Right ventricle myocardium inferior (tissue), 1 donor: ENCODE measurements at places on chromosomes 3 and 15. TPM values are rescaled to one million over a fixed set of nuclear protein-coding genes. Genes with fewer than 3 reads are reported as not detected.
A peak's percentile ranks its signal among the peaks of the same experiment; 100 is the strongest.

GRCh38 chr3:22617372-22617771, 585.8 kb upstream of the UBE2E2 start:
- no peak for DNase-seq

DNA sequence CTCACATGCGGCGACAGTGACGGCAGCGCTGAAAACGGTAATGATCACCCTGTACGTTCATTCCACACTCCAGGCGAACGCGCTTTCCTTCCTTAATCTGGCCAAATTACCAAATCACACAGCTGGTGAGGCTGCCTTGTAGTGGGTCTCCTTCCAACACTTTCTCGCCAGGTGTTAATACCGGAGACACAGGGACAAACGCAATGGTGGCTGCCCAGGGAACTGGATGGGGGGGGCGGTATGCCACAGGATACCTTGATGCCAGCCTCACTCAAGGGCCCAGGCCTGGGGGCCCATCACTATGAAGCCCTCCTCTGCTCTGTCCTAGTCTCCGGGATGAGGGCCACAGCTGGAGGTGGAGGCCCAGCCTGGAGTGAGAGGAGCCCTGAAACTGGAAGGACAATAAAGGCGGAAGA, 1.4 kb upstream of the CAMK2N2 start:
- no peak for DNase-seq

GRCh38 chr3:18812316-18812715, 336.0 kb upstream of the KCNH8 start:
- no peak for DNase-seq

DNA sequence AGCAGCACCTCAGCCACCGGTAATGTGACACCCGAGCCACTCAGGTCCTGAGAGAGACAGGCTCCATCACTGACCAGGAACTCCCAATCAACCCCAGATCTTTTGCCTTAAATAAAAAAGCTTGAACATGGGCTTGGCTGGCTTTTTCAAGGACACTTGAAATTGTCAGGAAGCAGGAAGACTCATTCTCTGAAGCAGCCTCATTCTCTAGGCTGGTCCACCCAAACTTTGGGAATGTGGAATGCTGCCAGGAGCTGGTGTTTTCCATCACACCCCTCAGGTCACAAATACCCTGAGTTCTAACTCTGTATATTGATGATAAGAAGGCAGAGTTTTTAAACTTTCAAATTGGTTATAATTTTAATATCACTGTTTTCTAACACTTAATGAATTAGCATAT, 17.0 kb downstream of the CXCR6 start:
- no peak for DNase-seq

DNA sequence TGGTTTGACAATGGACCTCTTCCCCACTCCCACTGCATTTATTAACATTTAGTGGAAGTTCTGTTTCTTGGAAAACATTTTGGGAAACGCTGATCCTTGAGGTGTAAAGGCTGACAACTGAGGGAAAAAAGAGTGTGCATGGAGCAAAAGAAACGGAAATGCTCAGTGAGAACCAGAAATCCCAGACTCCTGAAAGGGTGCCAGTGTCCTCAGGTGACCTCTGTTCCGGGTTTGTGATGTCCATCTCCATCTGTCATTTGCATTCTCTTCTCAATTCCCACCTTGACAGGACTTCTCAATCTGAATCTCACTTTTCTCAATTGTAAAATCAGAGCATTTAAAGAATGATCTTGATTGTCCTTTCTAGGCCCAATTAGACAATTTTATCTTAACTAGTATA, 71.1 kb upstream of the FAM3D start:
- no peak for DNase-seq

DNA sequence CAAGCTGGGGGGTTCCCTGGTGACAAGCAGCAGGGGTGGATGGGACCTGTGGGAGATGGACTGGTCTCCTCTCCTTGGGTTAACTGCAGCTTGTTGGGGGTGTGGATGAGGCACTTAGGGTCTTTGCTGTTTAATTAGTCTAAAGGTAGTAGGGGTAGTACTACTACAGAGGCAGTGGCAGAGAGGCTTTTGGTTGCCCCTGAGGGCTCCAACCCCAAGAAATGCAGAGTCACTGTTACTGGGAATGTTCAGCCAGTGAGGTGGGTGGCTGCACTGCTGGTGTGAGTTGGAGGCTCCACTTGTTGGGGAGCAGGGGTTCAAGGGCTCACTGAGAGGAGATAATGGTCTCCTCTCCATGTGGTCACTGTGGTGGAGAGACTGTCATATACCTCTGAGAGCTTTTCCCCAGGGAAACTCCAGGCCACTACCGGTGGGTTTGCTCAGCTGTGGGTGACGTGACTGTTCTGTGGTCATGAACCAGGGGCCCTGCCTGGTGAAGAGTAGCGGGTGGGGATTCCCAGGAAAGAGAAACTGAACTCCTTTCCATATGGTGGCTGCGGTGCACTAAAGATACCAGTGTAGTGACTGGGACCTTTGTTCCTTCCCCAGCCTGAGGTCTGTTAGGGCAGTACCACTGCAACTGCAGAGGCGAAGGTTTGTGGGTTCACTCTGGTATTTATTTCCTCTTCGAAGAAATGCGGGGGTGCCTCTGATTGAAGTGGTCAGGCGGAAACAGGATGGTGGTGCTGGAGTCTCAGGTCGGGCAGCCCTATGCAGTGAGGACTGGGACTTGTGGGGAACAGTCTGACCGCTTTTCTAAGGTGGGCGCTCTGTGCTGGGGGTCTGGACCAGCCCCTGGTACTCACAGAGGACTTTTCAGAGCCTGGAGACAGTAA, 68.9 kb upstream of the TNFSF10 start:
- DNase-seq: no peak

GRCh38 chr15:49589030-49589429, 31.6 kb downstream of the FAM227B start:
- DNase-seq: no peak

GRCh38 chr3:117761703-117762620, 1052.4 kb downstream of the TUSC7 start:
- no peak for DNase-seq

Gene DAZL
- not detected for total RNA-seq

DNA sequence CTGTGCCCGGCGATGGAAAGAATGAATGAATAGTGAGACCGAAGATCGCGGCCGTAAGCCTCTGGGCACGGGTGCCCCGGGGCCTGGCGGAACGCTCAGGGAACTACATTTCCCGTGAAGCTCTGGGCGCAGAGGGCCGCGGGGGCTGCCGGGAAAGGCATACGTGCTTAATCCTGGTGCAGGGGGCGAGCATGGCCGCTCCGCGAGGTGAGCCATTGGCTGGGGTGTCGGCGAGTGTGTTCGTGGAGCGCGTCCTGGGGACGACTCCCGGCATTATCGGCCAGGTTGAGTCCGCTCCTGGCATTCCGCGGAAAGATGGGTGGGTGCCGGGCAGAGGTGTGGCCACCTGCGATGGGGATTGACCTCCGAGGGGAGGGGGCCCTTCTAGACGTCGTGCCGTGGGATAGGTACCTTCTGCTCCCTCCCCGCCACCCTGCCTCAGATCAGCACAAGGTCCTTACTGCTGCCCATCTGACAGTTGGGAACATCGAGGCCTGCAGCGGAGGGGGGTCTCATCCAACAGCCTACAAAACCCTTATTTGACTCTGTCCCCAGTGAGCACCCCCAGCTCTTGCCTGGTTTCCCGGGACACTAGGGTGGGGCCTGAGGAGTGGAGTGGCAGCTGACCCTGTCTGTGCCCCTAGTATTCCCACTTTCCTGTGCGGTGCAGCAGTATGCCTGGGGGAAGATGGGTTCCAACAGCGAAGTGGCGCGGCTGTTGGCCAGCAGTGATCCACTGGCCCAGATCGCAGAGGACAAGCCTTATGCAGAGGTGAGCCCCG, at the start of gene MPI:
MPI (plus strand) TSS at position 160 of the 782 bp plus-strand sequence; CDS start at position 192, 32 bp downstream.
- DNase-seq: peak; percentile 95

Gene GRK7
- not detected for total RNA-seq

DNA sequence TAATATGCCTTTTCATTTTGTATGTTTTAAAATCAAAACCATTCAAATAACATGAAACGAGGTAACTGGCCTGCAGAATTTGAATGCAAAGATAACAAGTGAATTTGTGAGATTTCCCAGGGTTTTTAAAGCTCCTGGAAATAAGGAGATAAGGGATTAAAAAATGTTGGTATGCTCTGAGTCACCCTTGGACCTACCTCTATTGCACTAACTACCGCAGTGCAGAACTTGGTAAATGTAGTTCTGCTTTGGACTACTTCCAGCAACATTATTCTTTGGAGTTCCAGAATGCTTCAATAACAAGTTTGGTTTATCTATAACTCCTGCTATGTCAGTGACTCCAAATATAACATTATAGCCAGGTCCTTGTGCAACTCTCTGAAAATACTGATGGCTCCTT, 201.7 kb downstream of the GAP43 start:
- DNase-seq: no peak

Gene ZIC1
- not detected for total RNA-seq

- no peak for DNase-seq
Measured at GRCh38 chr15:62344806-62345539, 179.9 kb upstream of the C2CD4B start.

DNA sequence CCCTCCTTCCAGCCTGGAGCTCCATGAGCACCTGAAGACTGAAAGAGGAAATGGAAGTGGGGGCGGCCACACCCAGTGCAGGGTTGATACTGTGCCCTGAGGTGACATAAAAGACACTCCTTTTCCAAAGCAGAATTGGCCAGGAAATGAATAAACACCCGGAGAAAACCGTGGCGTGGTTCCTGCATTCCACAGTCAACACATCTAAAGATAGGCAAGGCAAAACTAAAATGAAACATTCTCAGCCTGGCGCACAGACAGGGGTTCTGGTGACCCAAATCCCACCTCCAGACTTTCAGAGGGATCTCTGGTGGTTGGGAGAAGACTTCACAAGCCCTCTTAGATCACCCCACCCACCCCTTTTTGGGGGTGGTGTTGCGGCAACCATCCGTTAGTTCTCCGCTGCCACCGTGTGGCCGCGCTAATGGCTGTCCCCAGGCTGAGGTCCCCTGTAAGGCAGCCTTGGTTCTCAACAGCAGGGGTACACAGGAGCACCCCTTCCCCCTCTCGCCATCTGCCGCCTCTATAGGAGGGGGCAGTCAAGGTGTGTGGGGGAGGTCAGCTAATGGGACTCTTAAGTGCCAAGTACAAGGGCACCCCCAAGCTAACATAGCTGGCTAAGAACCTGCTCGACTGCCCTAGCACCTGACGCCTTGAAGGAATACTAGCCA, 2.5 kb upstream of the MST1R start:
- DNase-seq: peak; percentile 74

DNA sequence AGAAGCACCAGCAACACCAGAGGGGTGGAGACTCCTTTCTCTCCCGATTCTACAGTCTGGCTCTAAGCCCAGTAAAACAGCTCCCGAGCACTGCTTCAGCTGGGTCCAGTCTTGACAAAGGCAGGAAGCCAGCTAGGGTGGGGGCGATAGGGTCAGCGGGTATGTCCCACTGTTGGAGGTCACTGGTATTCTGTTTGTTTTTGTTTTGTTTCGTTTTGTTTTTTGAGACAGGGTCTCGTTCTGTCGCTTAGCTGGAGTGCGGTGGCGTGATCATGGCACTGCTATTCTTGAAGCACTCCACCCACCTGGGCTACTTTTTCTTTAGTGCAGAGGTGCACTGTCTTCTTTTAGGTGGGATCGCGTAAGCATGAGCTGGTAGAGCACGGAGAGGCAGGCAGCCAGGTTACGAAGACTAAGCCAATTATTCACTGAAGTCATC, 16.3 kb downstream of the GCSAM start:
- DNase-seq: no peak

Gene MTMR10
- total RNA-seq: 31.4 TPM

DNA sequence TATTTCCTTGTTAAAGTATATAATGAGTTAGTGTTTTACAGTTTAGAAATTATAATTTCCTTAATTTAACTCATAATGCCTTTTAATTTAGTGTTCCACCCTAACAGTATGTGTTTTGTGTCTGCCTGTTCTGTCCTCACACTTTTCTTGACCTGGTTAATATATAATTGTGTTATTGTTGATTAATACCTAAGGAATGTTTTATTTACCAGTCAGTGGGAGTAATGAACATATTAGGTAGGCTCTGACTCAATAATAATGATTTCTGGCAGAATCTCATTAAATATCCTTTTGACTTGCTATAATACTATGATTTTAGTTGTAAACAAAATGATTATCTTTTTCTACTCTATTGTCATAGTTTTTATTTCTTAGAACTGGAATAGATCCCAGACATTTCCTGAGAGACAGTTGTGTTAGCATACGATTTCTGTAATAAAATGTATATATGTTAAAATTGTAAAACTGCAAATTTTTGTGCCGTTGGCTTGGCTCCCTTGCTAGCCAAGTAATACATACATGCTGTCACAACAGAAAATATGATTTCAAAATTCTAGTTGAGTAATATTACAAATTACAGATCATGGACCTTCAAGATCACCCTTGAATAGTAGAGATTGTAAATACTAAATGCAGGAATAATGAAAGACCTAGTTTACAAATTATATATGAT, 51.9 kb downstream of the RASA2 start:
- no peak for DNase-seq

DNA sequence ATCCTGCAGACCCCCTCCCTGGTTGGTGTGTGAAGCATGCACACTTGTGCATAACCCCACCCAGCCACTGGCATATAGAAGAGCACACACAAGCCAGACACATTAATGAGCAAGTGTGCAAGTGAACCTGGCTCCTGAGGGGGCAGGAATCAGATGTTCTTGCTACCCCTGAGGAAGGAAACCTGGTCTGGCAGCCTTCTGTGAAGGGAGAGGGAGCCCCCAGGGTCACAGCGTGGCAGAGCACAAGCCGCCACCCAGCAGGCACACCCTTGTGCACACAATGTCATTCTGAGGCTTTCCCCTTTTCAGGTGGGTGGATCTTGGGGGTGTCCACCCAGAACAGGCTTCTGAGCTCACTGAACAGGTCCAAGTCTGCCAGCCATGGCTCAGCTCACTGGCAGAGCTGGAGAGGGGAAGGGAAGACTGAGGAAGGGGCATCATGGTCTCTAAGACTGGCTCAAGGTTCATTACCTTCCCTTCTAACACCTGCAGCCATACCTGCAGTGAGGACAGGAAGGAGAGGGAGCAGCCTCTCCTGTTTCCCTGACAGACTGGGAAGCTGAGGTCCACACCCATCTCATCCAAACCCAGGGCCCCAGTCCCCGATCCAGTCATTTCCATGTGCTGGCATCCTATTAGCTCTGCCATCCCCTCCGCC, 31.6 kb upstream of the SEMA3F start:
- no peak for DNase-seq

Gene TTLL13
- not detected for total RNA-seq

Gene MCF2L2
- total RNA-seq: 0.22 TPM

DNA sequence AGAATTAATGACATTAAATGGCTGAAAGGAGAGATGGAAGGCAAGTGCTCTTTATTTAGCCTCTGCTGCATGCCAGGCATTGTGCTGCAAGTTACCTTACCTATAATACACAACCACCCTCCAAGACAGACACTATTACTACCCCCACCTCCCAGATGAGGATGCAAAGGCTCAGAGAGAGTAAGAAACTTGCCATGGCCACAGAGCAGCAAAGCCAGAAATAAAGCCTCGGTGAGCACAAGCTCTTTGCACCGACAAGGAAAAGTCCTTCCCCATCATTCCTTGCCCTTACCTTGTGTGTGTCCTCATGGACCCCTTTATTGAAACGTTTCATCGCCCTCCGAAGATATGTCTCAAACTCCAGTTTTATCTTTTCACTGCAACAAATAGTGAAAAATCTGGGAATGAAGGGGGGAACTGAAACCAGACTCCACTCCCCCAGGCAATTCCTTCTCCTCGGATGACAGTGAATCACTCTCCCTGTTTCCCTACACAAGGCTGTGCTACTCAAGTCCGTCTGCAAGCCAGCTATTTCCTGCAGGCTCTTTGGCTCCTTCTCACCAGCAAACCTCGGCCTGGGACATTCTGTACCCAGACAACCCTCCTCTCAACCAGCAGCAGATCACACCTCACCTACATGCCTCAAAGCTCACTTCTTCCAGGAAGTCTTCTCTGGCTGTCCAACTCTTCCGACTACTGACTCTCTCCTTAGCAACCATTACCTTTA, 11.4 kb downstream of the XPC start:
- no peak for DNase-seq
